ENCODE measurements at places on chromosomes 12 and 14.

DNA sequence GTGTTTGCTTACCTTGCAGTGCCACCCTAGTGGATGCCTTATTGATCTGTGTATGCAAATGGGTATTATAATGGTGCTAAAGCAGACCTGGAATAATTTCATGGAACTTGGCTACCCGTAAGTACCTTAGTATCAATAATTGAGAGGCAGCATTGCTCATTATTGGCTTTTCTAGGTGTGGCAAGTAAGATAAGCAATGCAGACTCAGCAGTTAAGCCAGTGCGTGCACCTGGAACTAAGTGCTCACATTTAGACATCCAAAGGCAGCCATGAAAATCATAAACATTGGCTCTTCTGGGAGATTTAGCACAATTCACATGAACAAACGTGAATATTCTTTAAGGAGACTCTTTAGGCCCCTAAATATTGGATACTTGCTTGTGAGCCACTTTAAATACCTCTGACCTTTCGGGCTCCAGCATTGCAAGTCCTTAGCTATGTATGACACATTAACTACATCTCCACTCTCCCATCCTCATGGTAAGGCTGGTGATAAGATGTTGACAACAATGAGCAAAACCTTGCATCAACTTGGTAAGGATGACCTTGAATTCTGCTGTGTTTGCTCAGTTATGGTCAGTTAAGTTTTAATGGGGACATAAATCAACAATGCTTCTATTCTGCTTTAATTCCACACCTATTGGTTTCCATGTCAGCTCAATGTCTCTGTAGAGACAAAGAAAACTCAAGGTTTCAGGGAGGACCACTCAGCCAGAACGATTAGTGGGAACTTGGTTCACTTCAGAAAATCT is 112.0 kb downstream of the SLC5A8 start:
- no peak for DNase-seq

GRCh38 chr14:100374876-100375265 is 51.7 kb downstream of the SLC25A47 start:
- no peak for DNase-seq

- no peak for DNase-seq
Measured at GRCh38 chr14:20278414-20278813, 27.3 kb downstream of the TTC5 start.

DNA sequence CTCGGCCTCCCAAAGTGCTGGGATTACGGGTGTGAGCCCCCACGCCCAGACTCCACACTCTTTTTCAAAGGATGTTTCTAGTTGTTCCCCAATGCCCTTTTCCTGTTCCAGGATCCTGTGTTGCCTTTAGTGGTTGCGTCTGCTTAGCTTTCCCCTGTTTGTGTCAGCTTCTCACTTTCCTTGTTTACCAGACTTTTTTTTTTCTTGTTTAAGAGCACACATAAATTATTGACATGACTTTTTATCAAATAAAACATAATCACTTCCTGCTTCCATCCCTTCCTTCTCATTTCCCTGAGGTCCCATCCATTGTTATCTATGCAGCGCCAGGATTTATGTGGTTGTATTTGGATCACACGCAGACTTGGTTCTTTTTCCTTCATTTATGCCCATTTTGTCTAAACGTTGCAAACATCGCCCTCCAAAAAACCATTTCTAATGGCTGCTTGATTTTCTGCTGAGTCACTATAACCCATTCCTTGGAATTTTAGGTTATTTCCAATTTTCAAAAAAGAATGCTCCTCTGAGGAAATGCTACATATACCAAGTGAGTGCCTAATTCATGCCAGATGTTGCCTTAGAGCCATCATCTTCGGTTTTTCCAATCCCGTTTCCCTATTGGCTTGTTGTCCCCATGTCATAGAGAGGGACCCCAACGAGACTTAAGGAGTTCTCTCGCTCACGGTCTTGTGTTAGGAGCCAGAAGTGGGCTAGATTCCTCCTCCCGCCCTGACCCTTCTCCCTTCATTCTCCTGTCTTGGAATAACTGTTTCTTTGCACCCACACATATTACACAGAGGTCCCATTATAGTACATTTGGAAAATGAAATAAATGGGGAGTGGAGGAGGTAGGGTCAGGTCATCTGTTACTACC is 13.5 kb upstream of the CYP46A1 start:
- no peak for DNase-seq

DNA sequence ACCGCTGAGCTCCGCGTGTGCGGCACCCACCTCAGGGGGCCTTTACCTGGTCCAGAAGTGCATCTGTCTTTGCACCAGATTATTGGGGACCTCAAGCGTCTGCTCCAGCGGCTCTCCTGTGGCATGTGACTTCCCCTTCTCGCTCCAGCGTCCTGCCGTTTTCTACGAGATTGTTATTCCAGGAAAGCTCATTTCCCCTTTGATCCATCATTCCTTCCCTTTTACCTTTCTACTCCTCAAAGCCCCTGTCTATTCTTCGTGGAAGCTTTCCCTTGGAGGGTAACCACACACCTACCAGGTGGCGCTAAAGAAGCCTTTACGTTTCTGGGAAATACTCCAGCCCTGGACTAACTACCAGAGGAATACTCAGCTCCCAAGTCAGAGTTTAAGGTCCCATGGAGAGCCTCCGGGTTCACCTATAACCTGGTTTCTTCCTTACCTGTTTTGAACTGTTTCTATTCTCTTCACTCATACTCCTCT is 1.5 kb downstream of the FKBP4 start:
- no peak for DNase-seq

DNA sequence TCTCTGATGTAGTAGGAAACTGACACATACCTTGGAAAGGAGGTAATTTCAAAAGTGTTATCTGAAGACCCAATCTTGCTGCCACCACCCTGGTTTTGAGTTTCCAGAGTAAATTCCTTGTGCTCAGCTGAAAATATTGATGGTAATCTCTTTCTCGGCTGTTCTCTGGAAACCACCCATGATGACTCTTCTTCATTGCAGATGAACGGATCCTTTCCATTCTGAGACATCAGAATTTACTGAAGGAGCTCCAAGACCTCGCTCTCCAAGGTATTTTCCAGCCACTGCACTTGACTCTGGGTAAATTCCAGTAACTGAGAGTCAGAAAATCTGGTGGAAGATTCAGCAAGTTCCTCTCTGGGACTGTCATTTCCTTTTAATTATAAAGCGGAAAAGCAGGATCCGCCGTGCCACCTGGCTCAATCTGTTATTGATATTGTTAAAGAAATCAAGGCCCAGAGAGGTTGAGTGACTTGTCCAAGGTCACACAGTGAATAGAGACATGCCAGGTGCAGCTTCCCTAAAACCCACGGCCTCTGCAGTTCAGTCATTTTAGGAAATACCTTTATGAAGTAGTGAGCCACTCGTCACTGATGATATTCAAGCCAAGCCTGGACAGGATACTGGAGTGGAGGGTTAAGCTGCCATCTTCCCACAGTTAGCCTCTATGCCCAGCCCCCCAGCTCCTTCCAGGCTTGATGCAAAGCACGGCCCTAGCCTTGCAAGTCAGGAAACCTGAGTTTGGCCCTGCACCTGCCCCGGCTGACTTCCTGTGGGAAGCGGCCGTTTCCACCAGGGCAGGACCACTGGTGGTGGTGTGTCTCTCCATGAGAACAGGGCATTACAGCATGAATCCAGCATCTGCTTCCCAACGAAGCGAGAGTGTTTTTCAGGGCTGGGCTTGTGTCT is 4.7 kb downstream of the CHGA start:
- no peak for DNase-seq

GRCh38 chr12:62103748-62104147 is 156.5 kb upstream of the USP15 start:
- no peak for DNase-seq

GRCh38 chr14:36264595-36264994 is 55.8 kb downstream of the MBIP start:
- DNase-seq, result no peak

- no peak for DNase-seq
Measured at GRCh38 chr14:91317381-91318308, 73.1 kb upstream of the GPR68 start.

DNA sequence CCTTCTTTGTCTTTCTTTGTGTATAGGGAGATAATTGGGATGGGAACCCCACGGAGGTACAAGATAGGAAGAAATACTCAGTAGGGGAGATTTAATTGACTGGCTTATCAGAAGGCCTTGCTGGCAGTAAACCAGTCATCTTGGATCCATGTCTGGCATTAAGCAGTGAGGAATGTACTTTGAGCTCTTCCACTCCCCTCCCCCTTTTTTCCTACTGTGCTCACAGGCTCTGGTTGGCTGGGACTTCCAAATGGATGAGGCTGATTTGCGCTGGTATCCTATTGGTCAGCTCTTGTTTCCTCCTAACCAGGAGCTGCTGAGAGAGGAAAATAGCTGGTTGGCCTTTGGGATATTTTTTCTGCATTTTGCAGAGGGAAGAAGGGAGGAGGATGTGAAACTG is 24.7 kb downstream of the NGDN start:
- no peak for DNase-seq

DNA sequence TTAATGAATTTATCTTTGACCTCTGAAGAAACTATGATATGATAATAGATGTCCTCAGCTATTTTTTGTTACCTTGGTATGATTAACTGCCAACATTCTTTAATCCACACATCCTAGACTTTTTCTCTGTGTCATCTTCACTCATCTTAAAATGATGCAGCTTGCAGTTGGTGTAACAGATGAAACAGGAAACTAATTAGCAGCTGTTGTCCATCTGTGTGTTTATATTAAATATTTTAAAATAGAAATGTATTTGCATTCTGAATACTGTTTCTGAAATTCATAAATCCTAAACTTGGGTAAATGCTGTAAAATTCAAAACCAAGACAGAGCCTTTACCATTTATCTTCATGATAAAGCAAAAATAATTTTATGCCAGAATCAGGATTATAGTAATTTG is 56.1 kb upstream of the GARIN2 start:
- DNase-seq, result no peak

DNA sequence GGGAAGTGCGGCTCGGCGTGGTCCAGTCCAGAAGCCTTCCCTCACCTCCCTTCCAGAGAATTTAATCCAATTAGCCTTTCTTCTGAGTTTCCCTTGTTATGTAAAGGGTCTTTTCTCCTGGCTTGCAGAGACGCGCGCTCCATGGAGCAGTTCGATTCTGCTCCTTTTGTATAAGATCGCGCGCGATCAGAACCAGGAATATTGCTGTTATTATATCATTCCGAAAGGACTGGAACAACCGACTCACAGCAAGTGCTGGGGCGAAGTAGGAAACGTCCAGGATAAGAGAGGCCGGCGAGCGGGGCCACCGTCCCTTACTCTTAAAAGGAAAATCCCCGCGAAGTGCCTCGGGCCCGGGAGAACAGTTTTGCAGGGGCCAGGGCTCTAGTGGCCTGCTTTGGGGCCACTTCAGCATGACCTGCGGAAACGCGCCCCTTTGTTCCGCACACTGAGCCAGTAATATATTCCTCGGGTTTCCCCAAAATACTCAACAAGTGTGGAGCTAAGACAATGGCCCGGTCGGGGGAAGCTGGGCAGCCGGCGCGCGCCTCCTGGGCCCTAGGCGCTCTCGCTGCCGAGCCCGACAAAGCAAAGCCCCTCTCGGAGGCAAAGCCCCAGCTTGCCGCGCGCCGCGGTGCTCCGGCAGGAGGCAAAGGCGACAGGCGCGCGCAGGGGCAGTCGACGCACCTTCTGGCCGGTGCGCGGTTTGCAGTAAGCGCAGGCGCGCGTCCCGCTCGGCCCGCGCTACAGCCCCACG is 2.9 kb downstream of the RFX4 start:
- DNase-seq, result no peak

DNA sequence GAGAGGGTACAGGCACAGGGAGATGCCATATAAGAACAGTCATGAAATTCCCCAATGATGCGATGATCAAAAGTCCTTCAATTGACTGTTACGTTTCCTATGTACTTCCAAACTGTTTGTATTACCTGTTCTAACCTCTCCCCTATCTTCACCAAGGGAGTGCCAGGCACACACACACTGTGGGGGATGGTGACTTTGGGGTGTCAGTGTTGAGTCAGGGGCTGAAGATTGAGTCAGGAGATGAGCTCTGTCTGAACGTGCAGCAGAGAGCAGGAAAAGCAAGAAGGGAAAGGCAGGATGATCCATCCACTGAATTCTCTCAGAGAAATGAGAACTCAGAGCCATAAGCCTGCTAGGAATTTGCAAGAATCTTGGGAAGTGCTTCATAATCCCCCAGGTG is 153.4 kb downstream of the EFCAB11 start:
- DNase-seq, result no peak

- DNase-seq, result no peak
Measured at GRCh38 chr12:66741919-66742318, 63.0 kb upstream of the GRIP1 start.

DNA sequence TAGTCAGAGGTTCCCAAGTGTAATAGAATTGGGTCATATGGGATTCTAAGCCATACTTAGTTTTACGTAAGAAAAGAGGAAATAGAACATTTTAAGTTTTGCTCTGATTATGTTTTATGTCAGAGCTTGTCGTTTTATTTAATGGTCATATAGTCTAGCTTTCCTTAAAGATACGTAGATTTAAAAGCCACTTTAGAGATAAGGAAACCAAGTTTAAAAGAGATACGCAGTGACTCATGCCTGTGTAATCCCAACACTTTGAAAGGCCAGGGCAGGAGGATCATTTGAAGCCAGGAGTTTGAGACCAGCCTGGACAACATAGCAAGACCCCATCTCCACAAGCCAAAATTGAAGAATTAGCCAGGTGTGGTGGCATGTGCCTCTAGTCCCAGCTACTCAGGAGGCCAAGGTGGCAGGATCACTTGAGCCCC is 19.5 kb downstream of the MAPK1IP1L start:
- DNase-seq, result no peak

- DNase-seq, result no peak
Measured at GRCh38 chr12:111089616-111090015, 169.2 kb upstream of the MYL2 start.

- DNase-seq, result peak; percentile 33
Measured at GRCh38 chr14:94412671-94413638, 24.6 kb upstream of the SERPINA1 start.

DNA sequence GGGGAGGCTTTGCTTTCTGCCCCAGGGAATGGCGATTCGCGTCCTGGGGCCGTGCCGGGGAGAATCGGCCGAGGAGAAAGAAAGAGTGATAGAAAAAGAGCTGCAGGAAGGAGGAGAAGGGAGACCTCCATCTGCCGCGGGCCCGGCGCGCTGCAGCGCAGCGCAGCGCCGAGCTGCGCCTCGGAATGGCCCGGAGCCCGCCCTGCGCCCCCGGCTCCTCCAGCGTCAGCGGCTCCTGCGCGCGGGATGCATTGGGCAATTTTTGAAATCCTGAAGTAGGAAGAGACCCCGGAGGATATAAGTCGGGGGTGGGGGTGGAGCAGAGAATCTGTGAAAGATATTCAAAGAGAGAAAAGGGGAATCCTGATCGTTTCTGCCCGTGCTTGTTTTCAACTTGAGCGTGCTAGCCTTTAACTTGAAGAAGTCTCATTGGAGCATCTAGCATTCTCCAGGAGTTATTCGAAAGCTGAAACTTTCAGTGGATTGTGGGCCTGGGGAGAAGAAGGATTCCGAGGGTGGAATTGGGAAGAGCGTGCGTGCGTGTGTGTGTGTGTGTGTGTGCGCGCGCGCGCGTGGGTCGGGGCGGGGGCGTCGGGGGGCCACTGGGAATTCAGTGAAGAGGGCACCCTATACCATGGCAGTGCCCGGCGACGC is 441 bp downstream of the PDE3A start:
- DNase-seq, result no peak

DNA sequence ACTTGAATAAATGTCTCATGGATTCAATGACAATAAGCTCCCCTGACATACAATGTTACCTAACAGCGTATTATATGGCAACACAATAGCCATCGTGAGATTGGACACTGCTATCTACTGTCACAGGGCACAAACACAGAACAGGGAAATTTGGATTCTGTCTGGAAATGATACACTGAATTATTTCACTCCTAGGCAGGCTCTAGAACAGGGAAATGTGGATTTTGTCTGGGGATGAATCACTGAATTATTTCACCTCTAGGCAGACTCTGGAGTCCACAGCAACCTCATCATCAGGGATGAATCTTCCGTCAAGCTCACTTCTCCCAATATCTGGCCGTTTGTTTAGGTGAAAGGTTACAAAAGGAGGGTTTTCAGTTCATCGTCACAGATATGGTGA is 288.8 kb downstream of the TMEM132D start:
- no peak for DNase-seq

All from AML-193 (cell line).